ENCODE measurements at places on chromosomes 6 and 20. TPM values are rescaled to one million over a fixed set of nuclear protein-coding genes. Genes with fewer than 3 reads are reported as not detected.

DNA sequence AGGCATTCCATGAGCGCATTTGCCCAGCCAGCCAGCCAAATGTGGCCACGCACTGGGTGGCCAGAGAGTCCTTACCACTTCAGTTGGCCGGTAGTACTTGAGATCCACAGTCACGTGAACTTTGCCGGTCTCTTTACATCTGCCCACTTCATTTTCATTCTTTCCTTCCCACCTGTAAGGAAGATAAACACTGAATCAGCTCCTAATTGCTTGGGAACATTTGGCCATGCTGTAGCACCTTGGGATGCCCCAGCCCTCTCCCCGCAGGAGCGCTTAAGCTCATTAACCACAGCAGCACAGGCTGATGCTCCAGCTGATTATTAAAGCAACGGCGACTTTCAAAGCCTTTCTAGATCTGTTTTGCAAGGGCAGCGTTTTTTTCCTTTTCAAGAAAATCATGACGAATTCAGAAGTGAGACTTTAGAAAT, 116.6 kb downstream of the FOXC1 start:
- DNase-seq: no peak

GRCh38 chr6:78199044-78199443, 546.2 kb downstream of the MEI4 start:
- no peak for DNase-seq

DNA sequence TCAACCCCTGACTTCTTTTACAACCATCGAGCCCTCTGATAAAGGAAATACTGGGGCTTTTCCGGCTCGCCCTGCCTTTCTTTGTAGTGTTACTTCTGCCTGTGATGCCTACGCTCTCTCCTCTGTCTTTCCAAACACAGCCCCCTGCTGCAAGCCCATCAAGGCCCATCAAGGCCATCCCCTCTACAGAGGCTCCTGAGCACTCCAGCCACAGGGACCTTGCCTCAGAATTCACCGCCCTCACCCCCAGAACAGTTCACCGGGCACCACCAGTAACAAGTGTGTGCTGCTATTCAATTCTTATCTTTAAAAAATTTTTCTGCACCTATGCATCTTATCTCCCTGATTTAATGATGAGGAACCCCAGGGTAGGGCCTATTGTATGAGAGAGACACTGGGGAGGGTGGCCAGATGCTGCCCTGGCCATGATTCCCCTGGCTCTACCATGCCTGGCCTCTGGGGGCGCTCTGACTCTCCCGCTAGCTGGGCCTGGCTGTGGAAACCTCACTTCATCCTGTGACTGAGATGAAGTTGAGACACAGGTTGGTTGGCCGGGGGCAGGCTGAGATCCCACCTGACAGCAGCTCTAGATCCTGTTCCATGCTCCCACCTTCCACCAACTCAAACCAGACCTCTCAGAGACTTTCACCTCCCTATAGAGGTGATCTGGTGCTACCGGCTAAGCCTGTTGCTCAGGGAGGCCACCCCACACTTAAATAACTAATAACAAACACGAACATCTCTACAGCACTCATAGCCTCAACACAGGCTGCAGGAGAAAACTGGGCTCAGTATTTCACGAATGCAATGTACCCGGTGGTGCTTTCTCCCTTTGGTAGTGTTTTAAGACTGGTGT, 19.2 kb upstream of the GLP1R start:
- no peak for DNase-seq

DNA sequence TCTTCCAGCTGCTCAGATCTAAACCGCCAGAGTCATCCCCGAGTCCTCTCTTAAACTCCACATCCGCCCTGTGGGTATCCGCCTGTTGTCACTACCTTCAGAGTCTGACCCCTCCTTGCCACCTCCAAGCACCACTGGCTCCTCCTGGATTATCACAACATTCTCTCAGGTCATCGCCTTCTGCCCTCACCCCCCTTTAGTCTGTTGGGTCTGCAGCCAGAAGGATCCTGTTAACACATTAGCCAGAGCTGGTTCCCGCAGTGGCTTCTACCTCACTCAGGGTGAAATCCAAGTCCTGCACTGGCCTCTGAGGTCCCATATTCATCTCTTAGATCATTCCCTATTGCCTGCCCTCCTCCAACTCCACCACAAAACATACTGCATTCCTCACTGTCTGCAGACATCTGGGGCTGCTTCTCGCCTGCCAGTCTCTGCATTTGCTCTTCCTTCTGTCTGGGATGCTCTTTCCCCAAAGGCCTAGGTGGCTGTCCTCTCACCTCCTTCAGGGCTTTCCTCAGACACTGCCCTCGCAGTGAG, 34.1 kb downstream of the TNXB start:
- no peak for DNase-seq

GRCh38 chr6:158042245-158042798, 60.7 kb downstream of the SYNJ2 start:
- peak; percentile 84 for DNase-seq

DNA sequence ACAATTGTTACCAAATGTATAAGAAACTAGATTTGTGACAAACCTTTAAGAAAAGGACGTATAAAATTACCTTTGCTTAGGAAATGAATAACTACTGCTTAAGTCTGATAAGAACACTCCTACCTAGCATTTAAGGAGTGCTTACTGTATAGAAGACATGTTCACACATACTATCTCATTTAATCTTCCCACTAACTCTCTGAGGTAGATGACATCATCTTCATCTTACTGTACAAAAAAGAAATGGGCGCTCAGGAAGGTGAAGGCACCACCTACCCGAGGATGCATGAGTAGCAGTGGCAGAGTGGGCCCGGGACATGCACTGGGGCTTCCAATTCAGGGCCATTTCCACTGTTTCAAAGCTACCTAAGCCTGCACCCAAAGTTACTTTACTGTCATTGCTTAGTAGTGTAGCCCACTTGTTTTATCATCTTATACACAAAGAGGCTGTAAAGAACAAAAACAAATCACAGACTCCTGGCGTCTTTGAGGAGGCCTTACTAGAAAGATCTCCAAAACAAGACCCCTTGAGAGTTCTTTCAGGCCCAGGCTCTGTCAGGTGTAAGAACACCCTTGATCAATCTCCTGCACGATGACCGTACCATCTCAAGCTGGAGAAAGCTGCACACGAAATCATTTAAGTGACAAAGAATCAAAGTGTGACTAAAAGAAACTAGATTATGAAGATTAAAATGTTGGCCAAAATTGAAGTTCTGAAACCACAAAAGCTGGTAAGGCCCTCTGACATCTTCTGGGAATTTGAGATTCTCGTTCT, 128.0 kb downstream of the INSM1 start:
- DNase-seq: no peak

- no peak for DNase-seq
Measured at GRCh38 chr20:15535863-15536262, 1037.4 kb downstream of the KIF16B start.

- DNase-seq: no peak
Measured at GRCh38 chr6:25606151-25606550, 45.9 kb upstream of the SCGN start.

GRCh38 chr20:4973330-4974097, 27.8 kb downstream of the SLC23A2 start:
- DNase-seq: no peak

- no peak for DNase-seq
Measured at GRCh38 chr6:161152907-161153662, 120.8 kb downstream of the AGPAT4 start.

DNA sequence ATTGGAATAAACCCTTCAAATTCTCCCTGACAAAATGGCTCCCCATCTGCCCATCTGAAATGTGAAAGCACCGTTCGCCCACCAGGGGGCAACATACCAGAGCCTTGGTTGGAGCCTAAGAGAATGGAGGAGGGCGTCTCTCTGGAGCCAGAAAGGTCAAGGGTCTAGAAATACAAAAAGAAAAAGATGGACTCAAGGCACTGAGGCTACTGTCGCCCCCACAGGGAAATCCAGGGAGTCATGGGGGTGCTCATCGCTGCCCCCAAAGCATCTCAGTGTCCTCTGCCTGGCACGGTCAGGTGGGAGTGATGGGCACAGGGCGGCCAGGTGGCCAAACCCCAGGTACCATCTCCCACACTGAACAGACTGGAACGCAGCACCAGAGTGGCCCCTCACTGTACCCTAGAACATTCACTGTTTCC, 136.3 kb downstream of the ZMYND8 start:
- no peak for DNase-seq

DNA sequence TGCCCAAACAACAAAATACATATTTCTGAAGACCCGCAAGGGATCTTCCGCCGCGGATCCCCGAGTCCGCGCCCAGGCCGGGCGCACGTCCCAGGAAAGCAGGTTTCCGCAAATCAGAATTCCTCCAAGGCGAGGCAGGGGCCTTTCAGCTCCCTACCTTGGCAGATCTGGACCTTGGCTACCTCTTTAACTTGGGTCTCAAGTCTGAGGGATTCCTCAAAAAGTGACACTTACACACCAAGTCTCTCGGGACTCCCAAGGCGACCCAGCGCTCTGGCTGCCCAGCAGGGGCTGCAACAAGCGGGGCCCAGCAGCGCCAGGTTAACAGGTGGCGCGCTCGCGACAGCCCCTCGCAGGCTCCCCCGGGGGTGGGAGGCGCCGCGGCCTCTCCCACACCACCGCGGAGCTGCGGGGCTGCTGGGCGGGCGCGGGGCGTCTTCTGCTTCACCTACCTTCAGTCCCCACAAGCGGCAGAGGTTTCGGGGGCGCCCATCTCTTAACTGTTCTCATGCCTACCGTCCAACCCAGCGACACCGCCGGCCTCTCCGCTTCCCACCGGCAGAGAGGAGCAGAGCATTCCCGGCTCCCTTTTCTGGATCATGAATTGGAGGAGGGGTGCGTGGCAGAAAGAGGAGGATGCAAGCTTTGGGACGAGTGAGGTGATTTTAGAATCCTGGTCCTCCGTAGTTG, 414 bp downstream of the SIM1 start:
- no peak for DNase-seq

DNA sequence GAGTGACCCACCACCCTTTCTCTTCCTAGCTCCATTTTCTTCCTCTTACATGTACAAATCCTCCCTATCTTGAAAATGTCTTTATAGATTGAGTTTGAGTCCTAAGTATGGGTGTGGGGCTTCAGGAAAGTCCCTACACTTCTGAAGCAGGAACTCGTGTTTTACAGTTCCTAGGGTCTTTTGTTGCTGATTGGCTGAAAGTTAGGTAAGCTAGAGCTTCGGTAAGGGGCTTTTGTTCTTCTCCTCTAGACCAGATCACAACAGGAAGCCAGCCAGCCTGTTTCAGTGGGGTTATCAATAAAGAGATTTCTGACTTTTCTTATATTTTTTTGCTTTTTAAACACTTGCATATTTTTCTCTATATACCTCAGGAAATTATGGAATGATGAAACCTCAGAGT, 51.3 kb downstream of the CNR1 start:
- DNase-seq: no peak

- DNase-seq: no peak
Measured at GRCh38 chr6:16933961-16934360, 167.9 kb upstream of the STMND1 start.

DNA sequence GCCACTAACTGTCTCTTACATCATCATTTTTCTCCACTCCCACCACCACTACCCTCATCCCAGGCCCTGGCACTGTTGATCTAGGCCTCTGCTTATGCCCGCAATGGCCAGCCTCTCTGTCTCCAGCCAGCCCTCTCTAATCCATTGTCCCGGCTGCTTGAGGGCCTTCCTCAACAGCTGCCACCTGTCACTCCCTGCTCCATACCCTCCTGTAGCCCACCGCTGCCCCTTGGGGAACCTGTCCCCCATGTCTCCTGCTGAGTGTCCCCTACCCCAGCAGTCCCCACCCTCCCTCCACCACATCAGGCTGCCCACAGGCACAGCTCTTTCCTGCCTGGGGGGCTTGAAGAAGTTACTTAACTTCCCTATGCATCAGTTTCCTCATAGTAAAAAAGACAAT, 13.4 kb downstream of the TEAD3 start:
- DNase-seq: no peak

- DNase-seq: no peak
Measured at GRCh38 chr6:21800948-21801438, 207.4 kb downstream of the SOX4 start.

DNA sequence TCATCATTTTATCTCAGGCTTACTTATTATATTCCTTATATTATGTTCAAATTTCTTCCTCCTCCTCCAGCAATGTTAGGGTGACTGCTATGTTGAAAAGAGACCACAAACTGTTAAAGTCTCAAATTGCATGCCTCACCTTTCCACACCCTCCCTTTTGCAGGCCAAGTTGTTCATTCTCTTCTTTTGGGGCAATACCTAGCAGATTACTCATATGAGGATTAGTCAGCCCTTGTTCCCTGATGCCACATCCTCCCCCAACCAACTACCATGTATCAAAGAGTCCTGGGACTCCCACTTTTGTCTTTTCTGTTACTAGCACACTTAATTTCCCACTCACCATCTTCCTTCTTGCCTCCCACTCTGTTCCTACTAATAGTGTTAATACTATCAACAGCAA, 434.7 kb downstream of the BCKDHB start:
- no peak for DNase-seq

GRCh38 chr6:87396595-87397392, 11.0 kb upstream of the CFAP206 start:
- no peak for DNase-seq

- no peak for DNase-seq
Measured at GRCh38 chr6:142380626-142381025, 78.8 kb downstream of the ADGRG6 start.

DNA sequence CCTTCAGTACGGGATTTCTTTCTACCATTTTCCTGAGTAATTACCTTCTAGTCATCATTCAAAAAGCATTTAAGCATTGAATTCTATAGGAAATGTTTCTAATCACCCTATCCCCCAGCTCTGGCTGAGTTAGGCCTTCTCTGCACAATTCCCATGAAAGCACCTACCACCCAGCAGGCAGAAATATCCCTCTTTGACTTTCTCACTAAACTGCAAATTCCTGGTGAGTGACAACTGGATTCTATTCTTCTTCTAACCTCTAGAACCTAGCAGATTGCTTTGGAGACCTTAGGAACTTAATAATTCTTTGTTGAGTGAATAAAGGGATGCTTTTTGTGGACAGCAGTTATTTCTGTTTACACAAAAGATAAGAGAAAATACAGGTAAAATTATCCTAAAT, 328.7 kb downstream of the LAMA2 start:
- no peak for DNase-seq

DNA sequence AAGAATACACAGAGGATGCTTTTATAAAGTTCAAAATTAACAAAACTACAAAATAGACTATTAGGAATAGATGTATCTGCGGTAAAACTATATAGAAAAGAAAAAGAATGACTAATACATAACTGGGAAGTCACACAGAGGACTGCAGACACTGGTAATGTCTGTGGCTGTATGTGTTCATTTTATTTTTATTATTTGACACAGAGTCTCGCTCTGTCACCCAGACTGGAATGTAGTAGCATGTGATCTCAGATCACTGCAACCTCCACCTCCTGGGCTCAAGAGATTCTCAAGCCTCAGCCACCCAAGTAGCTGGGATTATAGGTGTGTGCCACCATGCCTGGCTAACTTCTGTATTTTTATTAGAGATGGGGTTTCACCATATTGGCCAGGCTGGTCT, 38.9 kb downstream of the ESF1 start:
- DNase-seq: no peak

The MED23 gene
- total RNA-seq: 33.3 TPM

The SPDEF gene
- not detected for total RNA-seq

The PPP1R16B gene
- not detected for total RNA-seq

The IYD gene
- not detected for total RNA-seq

The F13A1 gene
- 2.8 TPM for total RNA-seq

The RPP40 gene
- total RNA-seq: 4.2 TPM

The TBXT gene
- total RNA-seq: not detected

The LY86 gene
- not detected for total RNA-seq
